ENCODE measurements at places on chromosomes 7 and 10. TPM values are rescaled to one million over a fixed set of nuclear protein-coding genes. Genes with fewer than 3 reads are reported as not detected.

The KCND2 gene
- 3.6 TPM for total RNA-seq

GRCh38 chr7:19982841-19983835, 209.7 kb upstream of the TMEM196 start:
- DNase-seq = no peak
- H3K27me3 ChIP-seq = no peaks in the 10 kb centered on the region
- H3K36me3 ChIP-seq = no peaks in the 10 kb centered on the region
- H3K27ac ChIP-seq = no peak overlapping the region
- no peak overlapping the region for H3K4me3 ChIP-seq
- no peaks in the 10 kb centered on the region for H3K4me1 ChIP-seq

- DNase-seq = peak; percentile 65
- no peaks in the 10 kb centered on the region for H3K27me3 ChIP-seq
- no peaks in the 10 kb centered on the region for H3K36me3 ChIP-seq
- peak overlapping the region; percentile 69 for H3K4me3 ChIP-seq
- H3K27ac ChIP-seq = peak overlapping the region; percentile 99
- H3K4me1 ChIP-seq = no peaks in the 10 kb centered on the region
Observed at GRCh38 chr10:45000138-45000751, 478 bp upstream of the ZNF22 start.

DNA sequence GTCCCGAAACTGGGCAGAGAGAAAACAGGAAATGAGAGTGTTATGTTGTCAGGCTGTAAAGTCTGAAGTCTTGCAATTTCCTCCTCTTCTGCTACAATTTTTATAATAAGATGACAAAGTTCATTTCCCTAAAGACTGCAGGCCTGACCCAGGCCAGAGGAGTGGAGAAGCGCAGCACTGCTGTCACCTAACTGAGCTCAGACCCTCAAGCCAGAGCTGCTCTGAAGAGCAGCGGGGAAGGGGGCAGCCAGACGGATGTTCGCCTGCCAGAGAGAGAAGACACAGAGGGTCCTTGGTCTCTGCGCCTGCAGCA, 12.6 kb upstream of the AOAH start:
- peak overlapping the region; percentile 12 for H3K27ac ChIP-seq
- no peaks in the 10 kb centered on the region for H3K36me3 ChIP-seq
- no peaks in the 10 kb centered on the region for H3K27me3 ChIP-seq
- no peak overlapping the region for H3K4me3 ChIP-seq
- no peak for DNase-seq
- no peaks in the 10 kb centered on the region for H3K4me1 ChIP-seq

- no peak overlapping the region for H3K4me3 ChIP-seq
- DNase-seq = no peak
- no peaks in the 10 kb centered on the region for H3K36me3 ChIP-seq
- no peaks in the 10 kb centered on the region for H3K27me3 ChIP-seq
Observed at GRCh38 chr7:43747328-43748105, 11.0 kb upstream of the BLVRA start.

Data from breast epithelium (tissue), 4 donors.